ENCODE measurements at places on chromosomes 5 and 9.
A peak's percentile ranks its signal among the peaks of the same experiment; 100 is the strongest.

GRCh38 chr5:54969856-54970828, 15.3 kb downstream of the ESM1 start:
- no peak for DNase-seq

GRCh38 chr9:112939418-112939817, 48.7 kb upstream of the SLC46A2 start:
- DNase-seq = no peak

DNA sequence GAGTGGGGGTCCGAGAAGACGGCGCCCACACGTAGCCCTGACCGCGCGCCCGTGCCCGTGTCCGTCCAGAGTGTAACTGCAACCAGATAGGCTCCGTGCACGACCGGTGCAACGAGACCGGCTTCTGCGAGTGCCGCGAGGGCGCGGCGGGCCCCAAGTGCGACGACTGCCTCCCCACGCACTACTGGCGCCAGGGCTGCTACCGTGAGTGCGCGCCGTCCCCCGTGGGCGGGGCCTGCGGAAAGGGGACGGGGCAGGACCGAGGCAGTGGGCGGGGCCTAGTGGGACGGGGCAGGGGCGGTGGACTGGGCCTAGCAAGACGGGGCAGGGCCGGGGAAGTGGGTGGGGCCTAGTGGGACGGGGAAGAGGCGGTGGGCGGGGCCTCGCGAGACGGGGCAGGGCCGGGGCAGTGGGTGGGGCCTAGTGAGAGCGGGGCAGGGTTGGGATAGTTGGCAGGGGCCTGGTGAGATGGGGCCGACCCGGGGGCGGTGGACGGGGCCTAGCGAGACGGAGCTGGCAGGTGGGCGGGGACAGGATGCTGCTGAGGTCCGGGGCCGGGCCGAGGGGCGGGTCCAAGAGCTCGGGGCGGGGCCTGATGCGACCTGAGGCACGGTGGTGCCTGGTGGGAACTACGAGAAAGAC, 79.1 kb downstream of the NTNG2 start:
- DNase-seq = peak; percentile 94

DNA sequence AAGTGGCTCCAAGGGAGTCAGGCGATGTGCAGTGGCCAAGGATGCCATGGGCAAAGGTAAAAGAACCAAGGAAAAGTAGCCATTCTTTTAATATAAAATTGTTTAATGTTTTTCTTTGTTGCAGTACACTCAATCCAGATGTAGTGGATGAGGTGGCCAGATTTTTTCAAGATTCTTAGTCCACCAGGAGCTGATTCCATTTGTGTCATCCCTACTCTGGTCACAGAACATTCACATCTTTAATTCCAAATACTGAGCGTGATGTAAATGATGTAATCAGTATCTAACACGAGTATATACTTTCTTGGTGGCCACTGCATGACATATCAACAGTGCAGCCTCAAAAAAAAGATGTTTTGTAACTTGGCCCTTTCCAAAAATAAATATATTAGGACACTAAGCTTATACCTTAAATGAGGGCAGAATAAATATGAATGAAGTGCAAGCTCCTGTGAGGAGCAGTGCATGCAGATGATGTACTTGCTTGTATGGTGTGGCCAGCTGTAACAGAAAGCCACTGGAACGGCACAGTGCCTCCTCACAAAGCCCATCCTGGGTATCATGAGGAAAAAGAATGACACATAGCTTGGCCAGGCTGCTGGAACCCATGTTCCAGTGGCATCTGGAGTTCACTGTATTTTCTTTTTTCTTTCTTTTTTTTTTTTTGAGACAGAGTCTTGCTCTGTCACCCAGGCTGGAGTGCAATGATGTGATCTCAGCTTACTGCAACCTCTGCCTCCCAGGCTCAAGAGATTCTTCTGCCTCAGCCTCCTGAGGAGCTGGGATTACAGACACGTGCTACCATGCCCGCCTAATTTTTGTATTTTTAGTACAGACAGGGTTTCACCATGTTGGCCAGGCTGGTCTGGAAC, 6.5 kb upstream of the SPATA24 start:
- DNase-seq = no peak

GRCh38 chr5:142015781-142016533, 3.1 kb upstream of the GNPDA1 start:
- DNase-seq = peak; percentile 80

- DNase-seq = no peak
These were observed 41.1 kb upstream of the GADD45G start for GRCh38 chr9:89563571-89564345.

GRCh38 chr5:138574744-138575193, 432 bp downstream of the HSPA9 start:
- no peak for DNase-seq

DNA sequence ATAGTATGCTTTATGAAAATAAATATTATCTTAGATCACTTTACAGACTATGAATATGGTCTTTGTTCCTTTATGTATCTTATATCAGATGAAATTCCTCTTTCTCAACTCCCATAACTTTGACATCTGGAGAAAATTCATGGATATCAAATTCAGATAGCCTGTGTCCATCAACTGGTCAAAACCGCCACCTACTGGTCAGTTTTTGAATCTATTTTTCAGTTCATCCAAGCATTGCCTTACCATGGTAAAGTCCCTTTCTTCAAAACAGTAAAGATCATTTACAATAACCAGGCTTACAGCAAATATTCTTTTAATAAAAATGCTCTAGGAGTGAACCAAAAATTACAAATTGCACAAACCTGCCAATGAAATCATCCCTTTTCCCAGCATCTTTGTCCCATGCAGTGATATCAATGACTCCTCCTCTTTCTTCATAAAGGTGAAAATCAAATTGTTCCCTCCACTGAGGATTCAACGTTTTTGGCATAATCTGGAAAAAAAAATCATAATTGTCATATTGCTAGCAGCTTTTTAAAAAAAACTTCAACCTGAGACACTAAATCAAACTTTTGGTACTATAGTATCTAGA, 290.5 kb downstream of the SLF1 start:
- DNase-seq = peak; percentile 33

DNA sequence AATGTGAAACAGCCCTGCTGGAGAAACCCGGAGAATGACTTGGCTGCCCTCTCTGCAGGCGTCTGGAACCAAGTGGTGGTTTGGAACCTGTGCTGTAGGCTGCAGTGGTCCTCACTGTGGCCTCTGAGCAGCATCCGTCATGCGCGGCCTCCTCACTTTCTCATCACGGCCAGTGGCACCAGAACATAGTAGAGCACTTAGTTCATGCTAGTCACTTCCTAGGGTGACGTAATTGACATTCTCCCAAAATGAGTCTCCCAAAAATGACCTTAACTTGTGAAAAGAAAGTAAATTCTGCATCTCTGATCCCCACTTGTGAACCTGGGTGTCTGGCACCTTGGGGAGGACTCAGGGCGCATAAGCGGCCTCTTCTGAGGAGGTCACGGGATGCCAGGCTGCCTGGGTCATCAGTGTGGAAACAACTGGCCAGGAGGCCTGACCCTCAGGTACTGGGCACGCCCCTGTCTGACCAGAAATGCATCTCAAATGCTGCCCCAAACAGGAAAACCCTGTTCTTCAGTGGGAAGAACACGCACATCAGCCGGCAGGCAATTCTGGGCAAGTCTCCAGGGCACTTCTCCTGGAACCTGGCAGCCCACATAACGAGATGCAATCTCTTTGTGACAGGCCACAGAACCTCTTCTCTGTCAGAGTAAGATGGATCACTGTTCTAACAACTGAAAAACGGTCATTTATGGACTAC, 36.6 kb upstream of the SPTLC1 start:
- DNase-seq = peak; percentile 43

DNA sequence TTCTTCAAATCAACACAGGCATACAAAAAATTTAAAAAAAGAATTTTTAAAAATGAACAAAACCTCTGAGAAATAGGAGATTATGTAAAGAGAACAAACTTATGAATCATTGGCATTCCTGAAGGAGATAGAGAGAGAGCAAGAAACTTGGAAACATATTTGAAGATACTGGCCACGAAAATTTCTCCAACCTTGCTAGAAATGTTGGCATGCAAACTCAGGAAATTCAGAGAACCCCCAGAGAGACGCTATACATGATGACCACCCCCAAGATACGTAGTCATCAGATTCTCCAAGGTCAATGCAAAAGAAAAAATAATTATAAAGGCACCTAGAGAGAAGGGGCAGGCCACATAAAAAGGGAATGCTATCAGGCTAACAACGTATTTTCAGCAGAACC, 472.5 kb downstream of the MTRR start:
- DNase-seq = no peak

DNA sequence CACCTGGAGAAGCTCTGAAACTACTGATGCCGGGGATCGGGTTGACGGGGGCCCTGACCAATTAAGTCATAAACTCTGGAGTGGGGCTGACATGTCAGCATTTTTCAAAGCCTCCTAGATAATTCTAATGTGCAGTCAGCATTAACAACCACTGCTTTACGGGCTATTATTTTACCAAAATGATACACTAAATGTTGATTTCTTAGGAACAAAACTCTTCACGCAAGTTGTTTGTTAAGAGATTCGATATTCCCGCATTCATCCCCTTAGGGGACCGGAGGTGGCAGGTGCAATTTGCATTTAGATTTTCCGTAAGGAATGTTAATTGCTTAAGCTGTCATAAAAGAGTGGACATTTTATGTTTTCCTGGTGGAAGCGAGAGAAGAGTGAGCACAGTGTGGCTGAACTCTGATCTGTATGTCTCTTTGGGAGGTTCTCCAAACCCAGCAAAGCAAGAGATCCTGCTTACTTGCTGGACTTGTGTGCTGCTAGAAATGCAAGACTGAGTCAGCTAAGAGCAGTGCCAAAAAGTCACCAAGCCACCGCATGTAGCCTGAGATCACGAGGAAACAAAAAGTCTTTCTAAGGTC, 77.6 kb downstream of the UGCG start:
- DNase-seq = no peak

DNA sequence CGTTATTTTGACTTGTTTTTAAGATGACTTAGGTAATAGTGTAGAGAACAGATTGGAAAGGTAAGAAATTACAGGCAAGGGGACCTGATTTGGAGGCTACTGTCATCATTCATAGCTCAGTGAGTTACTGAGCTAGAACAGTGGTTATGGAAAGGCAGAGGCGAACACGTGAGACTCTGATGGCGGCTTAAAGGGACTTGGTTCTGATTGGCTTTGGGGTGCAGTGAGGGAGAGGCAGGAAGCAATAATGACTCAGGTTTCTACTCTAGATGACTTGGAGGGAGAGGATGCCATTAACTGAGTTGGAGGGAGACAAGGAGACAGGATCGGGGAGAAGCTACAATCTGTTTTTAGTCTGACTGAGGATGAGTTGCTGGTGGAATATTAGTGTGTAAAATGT, 3.0 kb downstream of the F2RL2 start:
- no peak for DNase-seq

DNA sequence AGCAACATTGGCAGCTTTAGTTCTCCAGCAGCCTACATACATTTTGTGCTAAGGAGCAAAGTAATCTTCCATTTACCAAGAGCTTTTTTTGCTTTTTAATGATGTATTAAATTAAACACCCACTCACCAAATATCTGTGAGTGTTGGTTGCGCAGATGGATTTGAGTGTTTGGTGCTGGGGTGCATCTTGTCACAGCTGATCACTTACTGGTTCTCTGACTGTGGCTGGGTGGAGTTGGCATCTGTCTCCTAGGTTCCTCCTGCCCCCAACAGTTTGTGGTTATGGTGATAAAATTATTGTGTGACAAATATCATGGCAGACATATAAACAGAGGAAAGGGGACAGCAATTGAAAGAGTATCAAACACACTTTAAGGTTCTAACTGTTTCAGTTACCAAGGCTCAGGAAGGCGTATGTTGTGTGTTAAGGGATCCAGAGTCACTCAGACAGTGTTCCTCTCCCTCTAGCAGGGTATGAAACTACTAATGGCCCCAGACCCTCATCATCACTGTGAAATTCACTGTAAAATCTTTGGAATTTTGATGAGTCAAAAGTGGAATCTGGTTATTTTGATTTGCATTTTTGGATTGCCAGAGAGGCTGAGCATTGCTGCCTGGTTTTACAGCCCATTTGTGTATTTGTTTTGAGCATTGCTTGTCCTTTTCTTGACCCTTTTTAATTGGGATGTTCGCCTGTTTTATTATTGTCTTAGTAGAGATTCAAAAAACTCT, 81.7 kb downstream of the PDE8B start:
- DNase-seq = no peak

GRCh38 chr9:108751369-108751768, 104.4 kb downstream of the ACTL7B start:
- DNase-seq = no peak

- no peak for DNase-seq
These were observed 47.5 kb downstream of the SLC44A1 start for GRCh38 chr9:105291938-105292337.

- no peak for DNase-seq
These were observed 517 bp downstream of the KCNN2 start for GRCh38 chr5:114362197-114362976.

- DNase-seq = no peak
These were observed 4.0 kb downstream of the DNM1 start for GRCh38 chr9:128206916-128207910.

GRCh38 chr9:68698943-68699509, 6.0 kb upstream of the PIP5K1B start:
- DNase-seq = no peak

GRCh38 chr9:12935714-12936113, 160.9 kb downstream of the LURAP1L start:
- no peak for DNase-seq

DNA sequence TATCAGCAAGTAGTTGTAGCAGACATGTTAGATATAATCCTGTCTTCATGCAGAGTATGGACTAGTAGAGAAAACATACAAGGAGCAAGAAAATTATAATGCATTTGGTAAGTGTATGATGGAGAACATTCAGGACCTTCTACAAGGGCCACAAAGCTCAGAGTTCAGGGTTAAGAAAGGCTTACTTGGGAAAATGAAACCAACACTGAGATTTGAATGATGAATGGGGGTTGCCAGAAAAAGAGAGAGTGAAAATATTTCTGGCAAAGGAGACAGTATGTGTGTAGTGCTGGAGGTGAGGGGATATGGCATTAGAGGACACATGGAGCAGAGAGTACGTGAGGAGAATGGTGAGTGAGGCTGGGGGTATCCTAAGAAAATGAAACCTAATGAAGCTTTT, 169.8 kb upstream of the STK32A start:
- DNase-seq = no peak

GRCh38 chr9:81620002-81620390, 69.4 kb downstream of the TLE1 start:
- DNase-seq = no peak

DNA sequence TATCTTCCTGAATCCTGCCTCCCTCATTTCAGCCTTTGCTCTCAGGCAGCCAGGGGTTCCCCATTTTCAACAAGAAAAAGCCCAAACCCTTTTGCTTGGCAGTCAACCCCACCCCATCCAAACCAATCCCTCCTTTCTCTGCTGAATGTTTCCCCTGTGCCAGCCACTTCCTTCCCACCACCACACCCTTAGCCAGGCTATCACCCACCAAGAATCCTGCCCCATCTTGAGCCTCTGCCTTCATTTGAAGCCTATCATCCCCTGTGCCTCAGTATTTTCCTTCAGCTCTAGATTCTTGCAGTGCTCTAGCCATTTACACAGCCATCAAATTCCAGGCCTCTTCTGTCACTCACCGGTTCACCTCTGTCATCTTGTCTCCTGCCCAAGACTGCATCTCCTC, 15.3 kb upstream of the FIBCD1 start:
- no peak for DNase-seq

GRCh38 chr9:14768405-14769229, 46.1 kb upstream of the CER1 start:
- DNase-seq = peak; percentile 74

Measured in KBM-7 (cell line).